ENCODE measurements at places on chromosomes 2 and 18.

DNA sequence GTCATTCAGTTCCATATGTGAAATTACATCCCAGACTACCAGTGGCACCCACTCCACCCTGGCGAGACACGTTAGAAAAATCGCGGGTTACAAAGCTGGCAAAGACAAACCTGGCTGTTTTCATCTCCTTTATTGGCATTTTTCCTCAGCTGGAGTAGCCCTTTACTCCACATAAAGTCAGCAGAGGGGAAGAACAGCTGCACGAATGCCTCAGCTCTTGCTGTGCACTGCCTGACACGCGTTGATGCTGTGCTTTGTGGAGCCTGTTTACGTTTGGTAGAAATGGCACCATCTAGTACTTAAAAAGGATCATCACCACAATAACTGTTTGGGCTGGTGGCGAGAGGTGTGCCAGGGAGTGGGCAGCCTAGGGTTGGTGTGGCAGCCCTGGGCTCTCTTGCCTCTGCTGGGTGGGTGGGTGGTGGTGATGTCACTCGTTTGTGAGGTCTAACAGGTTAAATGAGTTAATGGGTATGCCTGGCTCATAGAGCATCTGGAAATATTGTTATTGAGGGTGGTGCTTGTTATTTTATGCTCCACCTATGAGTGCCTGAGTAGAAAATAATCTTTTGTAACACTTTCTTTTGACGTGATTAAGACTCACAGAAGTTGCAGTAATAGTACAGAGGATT lies 16.4 kb downstream of the FARP2 start:
- DNase-seq, result no peak

GRCh38 chr18:12598181-12598930 lies 59.6 kb downstream of the SPIRE1 start:
- no peak for DNase-seq

DNA sequence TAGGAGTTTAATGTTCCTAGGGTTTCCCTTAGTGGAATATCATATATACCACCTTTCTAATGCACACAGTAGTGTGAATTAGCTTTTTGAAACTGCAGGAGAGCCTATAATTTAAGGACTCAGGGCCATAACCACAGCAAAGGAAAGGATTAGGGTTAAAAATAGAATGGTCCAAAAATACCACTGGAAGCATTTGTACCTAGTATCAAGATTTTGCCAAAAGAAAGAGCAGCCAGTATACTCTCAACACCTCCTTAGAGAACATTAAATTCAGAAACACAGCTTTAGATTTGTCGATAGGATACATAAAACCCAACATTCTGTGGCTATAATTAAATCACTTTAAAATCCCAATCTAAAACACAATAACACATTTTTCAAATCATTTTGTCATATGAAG lies 634.9 kb downstream of the EPHA4 start:
- no peak for DNase-seq

GRCh38 chr2:122873951-122874350 lies 1118.5 kb downstream of the TSN start:
- DNase-seq, result no peak

DNA sequence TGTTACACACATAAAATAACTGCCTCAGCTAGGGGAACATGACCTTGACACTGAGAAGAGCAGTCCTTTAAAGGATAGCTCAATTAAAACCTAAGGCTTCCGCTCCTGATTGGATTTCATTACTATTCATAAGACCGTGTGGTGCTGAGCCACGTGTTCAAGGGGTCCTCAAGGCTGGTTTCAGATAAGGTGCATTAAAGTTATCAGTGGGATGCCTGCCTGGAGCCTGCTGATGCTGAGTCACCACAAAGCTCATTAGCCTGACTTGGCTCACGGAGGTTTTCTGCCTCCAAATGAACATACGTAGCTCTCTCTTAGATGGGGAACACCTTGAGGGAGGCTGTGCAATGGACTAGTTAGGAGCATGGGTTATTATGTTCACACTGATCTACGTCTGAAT lies 518.9 kb downstream of the TDRD15 start:
- no peak for DNase-seq

DNA sequence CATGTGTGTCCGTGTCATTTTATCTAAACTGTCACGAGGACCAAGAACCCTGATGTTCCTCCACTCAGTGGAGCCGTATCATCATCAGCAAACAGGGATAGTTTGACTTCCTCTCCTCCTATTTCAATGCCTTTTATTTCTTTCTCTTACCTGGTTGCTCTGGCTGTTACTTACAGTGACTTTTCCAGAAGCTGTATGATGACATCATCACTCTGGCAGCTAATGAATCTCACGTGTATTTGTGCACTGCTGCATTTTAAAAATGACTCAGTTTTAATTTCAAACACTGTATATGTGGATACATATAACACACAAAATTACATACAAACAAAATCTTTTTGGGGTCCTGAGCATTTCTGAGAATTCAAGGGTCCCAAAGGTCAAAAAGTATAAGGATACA lies 481.4 kb downstream of the CDH2 start:
- DNase-seq, result no peak

GRCh38 chr2:207897541-207898353 lies 127.6 kb downstream of the PLEKHM3 start:
- DNase-seq, result no peak

- DNase-seq, result no peak
Observed at GRCh38 chr2:26064846-26065245, 31.0 kb downstream of the RAB10 start.

- no peak for DNase-seq
Observed at GRCh38 chr2:31711737-31712136, 131.0 kb upstream of the SRD5A2 start.

DNA sequence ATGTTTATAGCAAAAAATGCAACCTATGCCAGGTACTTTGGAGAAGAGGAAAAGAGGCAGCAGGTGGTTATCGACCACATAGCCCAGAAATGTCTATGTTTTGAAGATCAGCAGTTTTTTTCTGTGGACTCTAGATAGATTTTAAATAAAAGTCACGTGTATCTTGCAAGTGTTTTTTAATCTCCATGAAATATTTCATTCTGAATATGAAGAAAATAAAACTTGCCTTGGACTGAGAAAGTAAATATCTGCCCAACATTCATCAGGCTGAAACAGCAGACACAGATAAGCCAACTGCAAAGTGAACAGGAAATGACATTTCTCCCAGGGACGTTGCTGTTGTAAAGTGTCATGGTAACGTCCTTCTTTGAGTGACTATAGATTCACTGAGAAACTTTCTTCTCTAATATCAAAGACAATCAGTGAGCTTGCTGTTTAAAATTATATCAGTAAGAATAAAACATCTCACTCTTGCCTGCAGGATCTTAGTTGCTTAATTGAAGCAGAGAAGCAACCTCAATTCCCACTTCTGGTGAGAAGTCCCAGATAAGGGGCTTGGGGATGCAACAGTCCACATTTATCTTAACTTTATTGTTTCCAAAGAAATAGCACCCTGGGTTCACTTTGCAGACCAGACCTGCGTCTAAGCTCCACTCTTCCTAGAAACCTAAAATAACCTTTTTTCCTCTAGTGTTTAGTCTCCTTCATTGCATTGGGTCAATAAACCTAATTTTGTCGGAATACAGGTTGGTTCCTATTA lies 6.3 kb downstream of the MYOM1 start:
- DNase-seq, result no peak

DNA sequence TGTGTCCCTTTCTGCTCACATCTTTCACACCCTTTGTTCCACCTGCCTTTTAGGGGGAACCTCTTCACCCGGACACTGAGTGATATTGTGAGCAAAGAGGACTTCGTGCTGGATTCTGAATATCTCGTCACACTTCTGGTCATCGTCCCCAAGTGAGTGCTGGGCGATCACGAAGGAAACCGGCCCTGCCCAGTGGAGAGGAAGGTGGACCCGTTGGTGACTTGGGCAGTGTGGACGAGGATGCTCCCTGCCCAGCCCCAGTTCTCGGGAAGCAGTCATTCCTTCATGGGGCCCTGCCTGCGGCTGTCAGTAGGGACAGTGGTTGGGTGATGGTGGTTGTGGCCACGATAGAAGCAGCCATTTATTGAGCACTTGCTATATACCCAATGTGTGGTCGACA lies 40.8 kb downstream of the PDIA6 start:
- DNase-seq, result no peak

GRCh38 chr2:26970244-26970927 lies at the start of gene MAPRE3:
TSS of gene MAPRE3 (plus strand) at chr2:26970637. CDS start at chr2:27022219, 51,582 bp downstream.
- peak; percentile 67 for DNase-seq

- peak; percentile 19 for DNase-seq
Observed at GRCh38 chr2:229673676-229674075, 40.7 kb downstream of the DNER start.

DNA sequence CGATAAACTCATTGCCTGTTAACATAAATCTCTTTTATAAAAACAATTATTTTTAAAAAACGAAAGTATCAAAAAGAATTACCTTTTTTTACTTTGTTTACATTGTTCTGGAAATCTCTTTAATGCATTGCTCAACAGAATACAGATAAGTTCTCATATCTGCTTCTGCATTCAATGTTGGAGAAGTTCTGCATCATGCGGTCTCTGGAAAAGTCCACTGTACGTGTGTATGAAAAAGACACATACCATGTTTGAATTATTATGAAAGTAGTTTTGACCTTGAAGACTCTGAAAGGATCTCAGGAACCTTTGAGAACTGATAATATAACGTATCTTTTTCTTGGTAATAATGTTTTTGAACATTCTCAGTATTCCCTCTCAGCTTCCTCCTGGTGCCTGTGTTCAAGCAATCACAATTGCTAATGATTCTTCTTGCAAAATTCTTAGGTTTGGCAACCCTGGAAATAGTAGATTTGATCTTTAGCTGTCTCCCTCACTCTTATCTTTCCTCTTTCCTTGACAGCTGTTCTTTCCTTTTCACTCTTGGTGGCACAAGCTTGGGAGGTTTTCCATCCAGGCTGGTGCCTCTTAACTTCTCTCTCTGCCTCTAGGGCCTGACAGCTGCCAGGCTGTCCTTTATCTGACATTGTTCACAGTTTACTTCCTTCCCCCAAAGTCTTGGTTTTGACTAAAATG lies 12.4 kb upstream of the IL1R1 start:
- DNase-seq, result no peak

GRCh38 chr2:210557721-210558120 lies 1.3 kb downstream of the CPS1 start:
- no peak for DNase-seq

GRCh38 chr2:3059141-3059925 lies 318.3 kb downstream of the EIPR1 start:
- DNase-seq, result no peak

DNA sequence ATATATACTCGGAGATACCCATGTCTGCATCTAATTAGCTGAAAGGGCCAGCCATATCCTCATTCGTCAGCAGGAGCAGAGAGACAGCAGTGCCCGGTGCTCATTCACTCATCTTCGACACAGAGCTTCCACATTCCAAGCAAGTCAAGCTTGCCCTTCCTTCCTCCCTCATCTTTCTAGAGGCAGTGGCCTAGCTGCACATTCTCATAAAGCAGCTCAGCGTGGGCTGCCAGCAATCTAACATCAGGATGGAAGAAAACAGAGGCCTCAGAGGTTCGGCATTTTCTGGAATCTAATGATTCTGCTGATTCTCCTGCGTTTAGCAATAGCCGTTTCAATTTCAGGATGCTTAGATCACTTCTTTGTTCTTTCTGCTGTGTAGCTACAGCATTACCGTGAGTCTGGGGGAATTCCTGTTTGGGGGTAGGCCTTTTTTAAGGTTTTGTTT lies 68.8 kb downstream of the CLHC1 start:
- DNase-seq, result no peak

DNA sequence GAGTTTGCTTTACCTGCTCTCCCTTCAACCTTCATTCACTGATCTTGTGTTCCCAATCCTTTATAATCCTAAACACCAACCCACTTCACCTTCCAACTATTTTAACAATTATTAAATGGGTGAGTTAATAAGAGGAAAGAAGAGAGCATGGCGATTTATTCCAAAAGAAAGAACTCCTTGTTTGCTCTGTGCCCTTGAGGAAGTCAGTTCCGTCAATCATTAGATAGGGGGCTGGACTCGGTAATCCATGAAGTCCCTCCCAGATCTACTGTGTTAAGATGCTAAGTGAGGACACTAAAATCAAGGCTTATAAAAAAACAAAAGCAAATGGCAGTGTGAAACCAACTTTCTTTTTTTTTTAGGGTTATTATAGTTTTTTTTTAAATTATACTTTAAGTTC lies 589.9 kb downstream of the XIRP2 start:
- no peak for DNase-seq

- no peak for DNase-seq
Observed at GRCh38 chr2:168490946-168491605, 35.0 kb downstream of the CERS6 start.

DNA sequence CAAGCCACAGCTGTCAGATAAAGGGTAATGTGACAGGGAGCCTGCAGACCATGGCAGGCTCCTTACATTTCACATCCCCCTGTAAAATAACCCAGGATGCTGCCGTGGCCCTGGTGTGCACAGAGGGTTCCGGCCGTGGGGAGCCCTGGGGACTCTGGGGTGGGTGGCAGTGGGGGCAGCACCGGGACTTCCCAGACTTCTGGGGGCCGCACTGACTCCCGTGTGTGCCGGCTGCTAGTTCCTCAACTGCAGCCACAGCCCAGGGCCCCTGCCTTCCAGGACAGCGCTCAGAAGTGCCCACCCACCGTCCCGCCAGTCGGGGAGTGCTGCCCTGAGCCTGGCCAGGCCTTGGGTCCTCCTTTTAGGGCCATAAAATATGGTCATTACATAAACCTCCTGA lies 56.5 kb downstream of the CIB4 start:
- no peak for DNase-seq

DNA sequence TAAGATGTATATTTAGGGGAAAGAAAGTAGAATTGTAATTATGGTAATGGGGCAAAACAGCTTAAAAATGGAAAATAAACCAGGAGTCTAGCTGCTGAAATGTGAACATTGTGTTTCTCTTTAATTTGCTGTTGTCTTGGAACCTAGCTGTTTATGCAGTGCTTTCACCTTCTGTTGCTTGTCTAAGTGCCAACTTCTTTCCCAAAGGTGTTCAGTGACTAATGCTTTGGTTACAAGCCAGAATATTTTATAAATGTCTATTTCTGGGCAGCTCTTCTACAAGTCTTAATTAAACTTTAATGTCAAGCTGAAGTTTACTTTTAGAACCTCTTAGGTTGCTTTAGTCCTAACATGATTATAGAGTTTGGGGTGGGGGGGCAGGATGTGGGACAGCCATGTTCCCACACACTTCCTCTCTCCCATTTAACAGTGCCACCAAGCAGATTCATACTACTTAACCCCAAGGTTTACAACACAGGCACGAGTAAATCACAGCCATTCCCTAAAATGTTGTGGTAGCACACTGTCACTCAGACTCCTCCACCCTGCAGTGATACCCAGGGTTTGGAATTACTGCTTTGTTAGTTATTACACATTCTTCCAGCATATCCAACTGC lies 60.6 kb downstream of the ITGA4 start:
- no peak for DNase-seq
